DMS79 (cell line): ENCODE measurements at places on chromosomes 5 and 9.

- DNase-seq, result no peak
These were observed 188.4 kb downstream of the PCSK1 start for GRCh38 chr5:96244696-96245095.

DNA sequence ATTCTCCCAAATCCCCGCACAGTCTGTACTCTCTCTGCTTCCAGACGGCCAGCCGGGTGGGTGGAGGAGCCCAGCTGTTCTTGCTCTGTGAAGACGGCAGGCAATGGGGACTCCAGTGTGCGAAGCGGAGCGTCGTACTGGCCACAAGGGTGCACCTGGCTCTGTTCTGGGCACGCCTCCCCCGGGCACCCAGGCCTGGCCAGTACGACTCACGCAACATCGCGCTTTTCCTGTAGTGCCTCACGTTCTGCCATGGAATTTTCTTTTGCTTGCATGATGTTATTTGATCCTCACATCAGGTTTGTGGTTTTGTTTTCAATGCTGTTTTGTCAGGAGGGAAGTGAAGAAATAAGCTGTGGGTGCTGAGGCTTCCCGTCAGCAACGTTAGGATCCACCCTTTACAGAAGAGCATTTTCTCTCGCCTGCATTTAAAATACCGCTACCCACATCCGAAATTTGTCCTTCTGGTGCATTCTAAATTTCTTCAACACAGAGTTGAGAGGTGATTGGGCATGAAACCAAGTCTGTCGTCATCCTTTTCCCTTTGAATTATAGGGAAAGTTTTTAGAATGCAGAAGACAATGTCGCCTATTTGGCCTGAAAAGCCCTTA, 311.7 kb downstream of the TRIM36 start:
- no peak for DNase-seq

DNA sequence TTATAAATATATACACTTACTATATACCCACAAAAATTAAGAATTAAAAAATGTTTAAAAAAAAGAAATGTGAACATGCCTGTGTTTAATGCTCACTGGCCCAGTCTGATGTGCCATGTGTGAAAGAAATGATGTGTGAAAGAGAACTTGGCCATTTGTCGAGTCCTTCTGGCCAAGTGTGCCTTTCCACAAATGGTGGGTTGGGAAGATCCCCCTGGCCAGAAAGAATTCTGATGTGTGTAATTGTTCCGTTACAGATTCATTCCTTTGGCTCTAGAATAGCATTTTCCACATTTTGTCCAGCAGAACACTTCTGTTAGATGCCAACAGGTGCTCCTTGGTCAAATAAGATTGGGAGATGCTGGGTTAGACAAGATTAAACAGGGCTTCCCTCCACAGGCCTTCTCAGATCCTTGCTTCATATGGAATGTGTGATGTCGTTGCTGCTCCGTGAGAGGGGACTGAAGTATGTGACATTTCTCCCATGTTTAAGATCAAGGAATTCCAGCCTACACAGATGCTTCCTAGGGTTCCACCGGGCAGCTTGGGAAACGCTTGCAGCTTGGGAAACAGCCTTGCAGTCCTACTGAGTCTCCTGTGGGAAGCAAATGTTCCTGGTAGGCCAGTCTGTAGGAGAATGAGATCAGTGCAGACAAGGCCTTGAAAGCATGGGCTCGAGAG, 32.1 kb downstream of the GDNF start:
- DNase-seq, result no peak

DNA sequence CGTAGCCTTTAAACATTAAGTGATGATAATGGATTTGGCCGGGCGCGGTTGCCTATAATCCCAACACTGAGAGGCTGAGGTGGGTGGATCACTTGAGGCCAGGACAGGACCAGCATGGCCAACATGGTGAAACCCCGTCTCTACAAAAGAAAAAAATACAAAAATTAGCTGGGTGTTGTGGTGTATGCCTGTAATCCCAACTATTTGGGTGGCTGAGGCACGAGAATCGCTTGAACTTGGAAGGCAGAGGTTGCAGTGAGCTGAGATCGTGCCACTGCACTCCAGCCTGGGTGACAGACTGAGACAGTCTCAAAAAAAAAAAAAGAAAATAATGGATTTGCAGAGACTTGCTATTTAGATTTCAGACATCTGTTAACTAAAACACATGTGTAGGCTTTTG, 9.2 kb upstream of the MATR3 start:
- DNase-seq, result no peak

- DNase-seq, result no peak
These were observed 73.7 kb upstream of the MTAP start for GRCh38 chr9:21728781-21729180.

- DNase-seq, result no peak
These were observed 85.2 kb downstream of the CFAP95 start for GRCh38 chr9:69905851-69906250.

- peak; percentile 98 for DNase-seq
These were observed 161.0 kb upstream of the ZNF618 start for GRCh38 chr9:113715086-113715485.

DNA sequence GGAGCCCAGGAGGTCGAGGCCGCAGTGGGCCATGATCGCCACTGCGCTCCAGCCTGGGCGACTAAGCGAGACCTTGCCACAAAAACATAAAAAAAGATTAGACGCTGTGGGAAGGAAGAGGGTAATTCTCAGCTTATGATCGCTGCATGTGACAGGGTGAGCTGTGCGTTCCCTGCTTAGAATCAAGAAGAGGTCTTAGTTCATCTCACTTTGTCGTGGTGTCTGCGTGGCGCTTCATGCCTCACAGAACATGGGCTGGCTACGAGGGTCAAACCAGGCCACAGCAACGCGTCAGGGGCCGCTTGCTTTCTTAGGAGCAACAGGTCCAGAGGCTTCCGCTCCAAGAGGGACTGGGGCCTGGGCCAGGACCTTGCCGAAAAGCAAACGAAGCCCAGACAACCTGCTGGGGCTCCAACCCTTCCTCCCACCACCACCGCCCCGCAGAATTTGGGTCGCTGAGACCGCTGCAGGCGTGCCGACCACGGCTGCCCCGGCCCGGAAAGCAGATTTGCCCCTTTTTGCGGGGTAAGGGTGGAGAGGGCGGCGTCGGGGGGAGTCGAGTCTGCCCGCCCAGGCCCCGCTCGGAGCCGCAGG, 10.0 kb upstream of the GRIN1 start:
- DNase-seq, result no peak

GRCh38 chr9:82091610-82092009, 103.0 kb downstream of the SPATA31D1 start:
- DNase-seq, result no peak

DNA sequence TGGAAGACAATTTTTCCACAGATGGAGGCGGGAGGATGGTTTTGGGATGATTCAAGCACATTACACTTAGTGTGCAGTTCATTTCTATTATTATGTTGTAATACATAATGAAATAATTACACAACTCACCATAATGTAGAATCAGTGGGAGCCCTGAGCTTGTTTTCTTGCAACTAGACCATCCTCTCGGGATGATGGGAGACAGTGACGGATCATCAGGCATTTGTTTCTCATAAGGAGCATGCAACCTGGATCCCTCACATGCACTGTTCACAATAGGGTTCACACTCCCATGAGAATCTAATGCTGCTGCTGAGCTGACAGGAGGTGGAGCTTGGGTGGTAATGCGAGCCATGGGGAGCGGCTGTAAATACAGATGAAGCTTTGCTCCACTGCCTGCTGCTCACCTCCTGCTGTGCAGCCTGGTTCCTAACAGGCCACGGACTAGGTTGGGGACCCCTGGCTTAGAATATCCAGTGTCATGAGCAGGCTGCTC, 1.6 kb downstream of the STKLD1 start:
- DNase-seq, result no peak

DNA sequence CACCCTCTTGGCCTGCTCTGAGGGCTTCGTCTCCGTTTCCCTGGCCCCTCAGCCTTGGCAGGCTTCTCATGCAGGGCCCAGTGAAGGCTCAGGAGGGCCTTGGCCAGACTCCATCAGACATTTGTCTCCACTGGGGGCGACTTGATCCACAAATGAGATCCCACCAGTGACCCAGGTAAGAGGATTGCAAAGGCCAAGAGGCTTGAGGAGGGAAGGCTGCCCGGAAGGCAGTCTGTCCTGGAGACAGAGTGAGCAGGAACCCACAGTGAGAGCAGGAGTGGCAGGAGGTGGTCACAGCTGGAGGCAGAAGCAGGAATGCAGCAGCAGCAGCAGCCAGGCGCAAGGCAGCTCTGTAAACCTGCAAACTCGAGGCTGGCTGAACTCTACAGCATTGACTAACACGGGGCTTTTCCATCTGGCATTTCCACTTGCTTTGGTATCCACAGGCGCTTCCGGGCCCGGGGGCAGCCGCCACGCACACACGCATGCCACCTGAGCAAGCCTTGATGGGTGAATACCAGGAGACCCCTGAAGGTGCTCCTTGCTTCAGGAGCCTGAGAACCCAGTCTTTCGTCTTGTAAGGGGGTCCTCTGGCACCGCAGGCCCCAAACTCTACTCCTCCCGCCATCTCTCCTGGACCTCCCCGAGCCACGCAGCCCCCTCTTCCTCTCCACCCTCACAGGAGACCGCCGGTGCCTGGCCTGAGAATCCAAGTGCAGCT, 14.7 kb downstream of the MGAT1 start:
- DNase-seq, result no peak

DNA sequence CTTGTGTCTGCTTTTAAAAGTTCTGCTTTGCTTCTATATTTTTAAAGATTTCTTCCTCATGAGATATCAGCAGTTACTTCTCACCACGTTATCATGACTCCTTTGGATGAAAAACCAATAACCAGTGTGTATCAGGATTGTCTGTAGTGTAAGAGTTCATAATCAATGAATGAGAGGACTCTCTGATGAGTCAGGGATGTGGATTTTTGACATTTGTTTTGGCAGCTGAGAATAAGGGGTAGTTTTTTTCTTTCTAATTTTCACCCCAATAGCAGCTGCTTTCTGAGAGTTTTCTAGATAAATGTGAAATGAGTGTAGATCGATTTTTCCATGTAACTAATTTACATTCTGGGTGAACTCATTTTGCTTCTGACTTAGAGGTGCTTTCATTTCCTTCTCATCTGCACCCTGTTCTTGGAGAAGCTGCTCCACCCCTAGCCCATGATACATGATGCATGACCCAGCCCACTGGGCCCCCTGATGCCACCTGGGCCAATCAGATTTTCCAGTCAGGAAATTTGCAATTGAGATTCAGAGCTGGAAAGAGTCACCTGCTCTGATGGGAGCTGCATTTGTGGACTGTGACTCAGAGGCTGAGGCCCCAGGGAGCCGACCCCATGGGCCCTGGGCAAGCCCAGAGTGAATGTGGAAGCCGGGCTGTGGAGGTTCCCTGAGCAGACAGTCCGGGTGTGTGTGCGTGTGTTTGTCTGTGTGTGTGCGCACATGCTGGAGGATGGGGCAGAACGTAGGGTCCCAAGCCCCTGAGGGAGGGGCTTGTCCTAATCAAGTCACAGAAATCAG, 159.3 kb downstream of the RGS3 start:
- DNase-seq, result no peak

GRCh38 chr9:91913096-91913495, 36.9 kb downstream of the ROR2 start:
- DNase-seq, result no peak

GRCh38 chr9:35322075-35322885, 160.5 kb downstream of the UNC13B start:
- no peak for DNase-seq

DNA sequence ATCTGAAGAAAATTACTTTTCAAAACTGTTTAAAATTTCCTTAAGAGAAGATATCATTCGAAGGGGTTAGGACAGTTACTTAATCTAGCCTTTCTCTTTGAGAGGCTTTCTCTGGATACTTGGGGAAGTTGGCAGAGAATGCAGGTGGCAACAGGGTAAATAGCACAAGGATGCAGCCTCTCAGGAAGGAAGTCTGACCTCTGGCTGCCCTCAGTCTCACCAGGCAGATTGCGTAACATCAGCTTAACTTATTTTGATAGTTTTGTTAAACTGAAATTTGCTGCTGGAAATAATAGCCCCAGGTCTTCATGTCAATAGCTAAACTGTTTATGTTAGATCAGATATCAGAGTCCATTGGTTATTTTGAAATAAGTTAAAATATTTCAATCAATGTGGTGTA, 20.4 kb downstream of the CCDC192 start:
- no peak for DNase-seq

DNA sequence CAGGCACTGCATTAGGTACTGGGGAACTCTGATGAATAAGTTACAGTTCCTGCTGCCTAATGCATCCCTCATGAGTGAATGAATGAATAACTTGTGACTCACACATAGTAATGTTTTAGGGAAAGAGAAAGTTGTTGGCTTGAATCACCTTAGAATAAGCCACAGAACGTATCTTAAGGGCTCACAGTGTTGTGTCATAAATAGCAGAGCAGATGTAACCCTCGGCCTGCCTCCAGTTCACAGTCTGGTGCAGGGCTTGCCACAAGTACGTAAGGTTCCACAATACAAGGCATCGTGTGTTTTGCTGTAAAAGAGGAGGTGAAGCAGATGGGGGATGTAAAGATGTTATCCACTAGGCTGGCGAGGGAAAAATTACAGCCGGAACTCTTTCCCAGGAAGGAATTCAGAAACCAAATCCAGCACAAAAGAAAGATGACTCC, 218.7 kb downstream of the TRPM3 start:
- no peak for DNase-seq

- no peak for DNase-seq
These were observed 13.6 kb downstream of the ITGA1 start for GRCh38 chr5:52801329-52801728.

DNA sequence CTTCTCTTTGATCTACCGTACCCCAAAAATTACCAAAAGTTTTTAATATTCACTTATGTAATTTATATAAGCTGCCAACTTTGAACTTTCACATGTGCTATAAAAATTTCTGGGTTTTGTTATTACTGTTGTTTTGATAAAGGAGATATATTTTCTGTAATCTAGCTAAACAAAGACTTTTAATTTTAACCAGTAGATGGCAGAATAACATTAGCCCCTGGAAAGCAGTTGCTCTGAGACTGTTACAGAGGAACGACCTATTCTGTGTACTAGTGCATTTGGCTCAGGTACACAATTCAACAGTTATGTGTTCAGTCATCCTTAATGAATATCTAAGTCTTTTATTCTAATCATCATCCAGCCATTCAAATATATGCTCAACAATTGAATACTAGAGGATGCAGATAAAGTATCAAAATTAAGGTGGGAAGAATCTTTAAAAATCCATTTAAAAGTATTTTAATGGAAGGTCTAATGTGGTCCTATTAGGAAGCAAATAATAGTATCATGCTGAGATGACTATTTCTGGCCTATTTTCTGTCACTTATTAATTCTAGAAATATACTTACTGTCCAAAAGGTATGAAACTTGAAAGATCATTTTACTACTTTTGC, 8.6 kb downstream of the KLHL9 start:
- DNase-seq, result no peak
